Stimulated activated CD8-positive, alpha-beta memory T cell treated with anti-CD3 and anti-CD28 coated beads, Interleukin-4, amount 100 ng/mL, for 4 hours (primary cell): ENCODE measurements at places on chromosomes 12 and 14.

GRCh38 chr12:83763425-83763824 is 1076.7 kb downstream of the TMTC2 start:
- no peak for DNase-seq

DNA sequence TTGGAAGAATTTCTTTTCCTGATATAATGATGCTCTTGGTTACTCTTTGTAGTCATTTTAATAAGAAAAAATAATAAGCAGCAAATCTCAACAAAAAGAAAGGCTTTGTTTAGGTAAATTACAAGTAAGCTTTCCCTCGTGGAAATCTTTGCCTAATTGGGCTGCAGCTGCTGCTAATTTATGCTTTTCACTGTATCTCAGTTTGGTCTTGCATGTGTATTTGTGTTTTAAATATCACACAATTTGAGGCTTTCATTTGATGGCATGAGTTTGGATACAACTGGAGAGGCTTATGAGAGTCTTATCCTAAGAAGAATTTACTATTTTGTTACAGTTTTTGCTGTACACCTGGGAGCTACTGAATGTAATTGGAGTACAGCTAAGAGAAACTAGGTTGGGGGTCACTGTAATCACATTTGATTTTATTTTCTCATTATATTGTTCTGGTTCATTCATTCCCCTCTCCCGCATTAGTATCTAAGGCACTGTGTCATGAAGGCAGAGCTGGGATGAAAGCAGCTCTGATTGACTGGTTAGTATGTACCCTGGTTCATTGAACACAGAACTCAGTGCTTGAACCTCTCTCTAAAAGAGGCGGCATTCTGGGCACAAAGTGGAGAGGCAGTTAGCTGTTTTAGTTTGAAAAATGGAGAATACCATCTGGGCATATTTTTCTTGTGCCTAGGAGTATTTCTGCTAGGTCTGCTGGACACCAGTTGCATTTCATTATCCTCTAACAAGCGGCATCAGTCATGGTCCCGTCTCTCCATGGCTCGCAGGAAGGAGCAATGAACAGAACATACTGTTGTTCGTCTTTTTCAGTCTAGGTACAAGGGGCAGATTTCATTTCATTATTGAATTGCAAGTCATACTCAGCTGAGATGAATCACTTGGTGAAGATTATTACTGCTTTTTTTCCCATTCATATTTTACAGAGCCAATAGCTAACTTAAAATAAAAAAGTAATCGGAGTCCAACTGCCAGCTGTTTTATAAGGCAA is 118.0 kb upstream of the TMEM260 start:
- no peak for DNase-seq

DNA sequence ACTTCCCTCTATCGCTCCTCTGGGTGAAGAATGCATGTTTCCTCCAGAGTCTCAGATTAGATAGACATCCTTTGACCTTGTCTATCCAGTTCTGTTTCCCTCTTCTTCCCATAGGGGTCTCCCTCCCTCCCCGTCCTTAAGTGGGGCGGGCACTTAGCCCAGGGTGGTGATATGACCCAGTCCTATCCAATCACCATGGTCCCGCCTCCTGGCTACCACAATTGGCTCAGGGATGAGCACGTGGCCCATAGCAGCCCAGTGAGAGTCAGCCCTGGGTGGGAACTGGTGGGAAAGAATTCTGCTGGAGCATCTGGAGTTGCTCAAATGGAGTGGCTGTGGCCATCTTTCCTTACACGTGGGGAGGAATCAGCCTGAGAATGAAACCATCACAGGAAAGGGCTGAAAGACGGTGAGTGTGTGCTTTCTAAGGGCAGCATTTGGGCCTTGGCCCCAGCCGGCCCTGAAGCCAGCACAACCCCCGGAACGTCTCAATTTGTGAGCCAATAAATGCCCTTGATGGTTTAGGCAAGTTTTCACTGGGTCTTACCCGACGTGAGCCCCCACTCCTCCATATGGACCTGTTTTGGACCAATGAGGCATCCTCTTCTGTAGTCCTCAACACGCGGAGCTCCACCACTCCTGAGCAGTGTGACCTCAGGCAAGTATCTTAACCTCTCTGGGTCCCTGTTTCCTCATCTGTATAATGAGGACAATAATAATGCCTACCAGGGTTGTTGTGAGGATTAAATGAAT is 14.4 kb upstream of the MLXIP start:
- DNase-seq: no peak

DNA sequence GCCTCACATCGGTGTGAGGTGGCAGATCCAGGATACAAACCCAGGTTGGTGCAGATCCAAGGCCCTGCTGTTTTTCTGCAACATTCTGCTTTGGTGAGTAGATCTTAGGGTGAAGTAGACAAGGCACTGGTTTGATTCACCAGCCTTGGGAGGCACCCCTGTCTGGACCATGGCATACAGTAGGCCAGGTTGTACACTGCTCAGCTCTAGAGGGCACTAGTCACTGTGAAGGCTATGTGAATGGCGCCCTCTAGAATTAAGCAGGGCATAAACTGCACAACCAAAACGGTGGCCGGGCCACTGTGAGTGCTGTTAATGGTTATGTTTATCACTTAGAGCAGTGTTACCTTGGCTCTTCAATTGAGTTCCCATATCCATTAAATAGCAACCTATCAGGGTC is 280.6 kb upstream of the PWP1 start:
- DNase-seq: no peak

- no peak for DNase-seq
These were observed 49.0 kb downstream of the CACNA1C start for GRCh38 chr12:2101771-2102170.

- no peak for DNase-seq
These were observed 47.2 kb downstream of the ALDH1L2 start for GRCh38 chr12:105036937-105037649.

GRCh38 chr14:30267141-30267540 is 291.8 kb upstream of the G2E3 start:
- no peak for DNase-seq

DNA sequence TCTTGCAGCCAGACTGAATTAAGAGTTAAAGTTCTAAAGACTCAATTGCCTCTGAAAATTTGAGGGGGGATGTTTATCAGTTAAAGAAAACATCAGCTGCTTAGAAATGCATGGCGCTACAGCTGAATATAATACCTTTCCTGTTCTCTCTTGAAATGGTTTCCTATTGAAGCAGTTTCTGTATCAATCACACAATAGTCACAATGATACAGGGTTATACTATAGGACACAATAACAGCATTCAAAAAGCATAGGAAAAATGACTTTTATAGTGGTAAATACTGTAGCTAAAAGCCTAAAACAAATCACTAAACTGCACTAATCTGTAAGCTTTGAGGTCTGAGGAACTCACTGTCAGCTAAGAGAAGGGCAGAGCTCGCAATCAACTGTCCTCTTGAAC is 15.2 kb downstream of the MDGA2 start:
- no peak for DNase-seq

- DNase-seq: no peak
These were observed 130.3 kb upstream of the NUDT4 start for GRCh38 chr12:93247313-93247991.

DNA sequence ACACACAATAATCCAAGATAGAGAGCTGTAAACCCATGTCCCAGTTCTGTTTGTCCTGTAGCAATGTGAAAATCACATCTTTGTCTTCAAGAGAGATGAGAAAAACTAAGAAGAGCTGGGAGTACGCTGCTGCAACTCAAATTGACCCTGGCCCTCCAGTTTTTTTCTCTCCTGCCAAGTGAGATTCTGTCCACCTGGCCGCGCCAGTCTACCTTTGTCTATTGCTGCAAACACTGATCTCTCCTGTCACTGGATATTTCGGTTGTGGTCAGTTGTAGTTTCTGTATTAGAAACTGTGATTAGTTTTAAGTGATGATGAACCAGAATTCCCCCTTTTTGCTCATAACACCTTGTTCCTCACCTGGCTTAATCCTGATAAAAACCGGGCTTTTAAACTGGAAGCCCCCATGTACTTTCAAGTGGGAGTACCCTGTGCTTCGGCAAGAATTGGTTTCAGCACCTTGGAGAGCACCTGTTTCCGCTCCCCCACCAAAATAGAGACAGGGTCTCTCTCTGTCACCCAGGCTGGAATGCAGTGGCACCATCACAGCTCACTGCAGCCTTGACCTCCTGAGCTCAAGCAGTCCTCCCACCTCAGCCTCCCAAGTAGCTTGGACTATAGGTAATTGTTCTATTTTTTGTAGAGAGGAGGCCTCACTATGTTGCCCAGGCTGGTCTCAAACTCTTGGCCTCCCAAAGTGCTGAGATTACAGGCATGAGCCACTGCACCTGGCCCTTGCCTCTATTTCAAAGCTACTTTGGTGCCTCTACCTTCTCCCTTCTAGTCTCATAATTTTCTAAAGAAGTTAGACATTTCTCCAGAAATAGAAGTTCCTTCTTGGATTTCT is 156.8 kb downstream of the PHETA1 start:
- DNase-seq: no peak

DNA sequence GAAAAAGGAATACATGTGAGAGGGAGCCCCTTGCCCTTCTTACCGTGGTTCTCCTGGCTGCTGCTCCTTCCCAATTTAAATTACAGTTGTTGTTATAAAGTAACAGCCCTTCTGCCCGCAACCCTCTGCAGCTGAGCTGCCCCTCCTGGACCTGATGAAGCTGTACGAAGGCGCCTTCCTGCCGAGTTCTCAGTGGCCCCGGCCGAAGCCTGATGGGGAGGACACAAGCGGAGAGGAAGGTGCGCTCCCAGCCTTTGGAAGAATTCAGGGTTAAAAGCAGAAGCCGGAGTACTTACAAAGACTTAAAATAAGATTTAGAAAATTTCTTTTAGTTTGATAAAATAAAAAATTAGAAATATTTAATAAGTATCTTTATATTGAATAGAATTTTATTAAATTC is 55.2 kb downstream of the EP400 start:
- DNase-seq: no peak

DNA sequence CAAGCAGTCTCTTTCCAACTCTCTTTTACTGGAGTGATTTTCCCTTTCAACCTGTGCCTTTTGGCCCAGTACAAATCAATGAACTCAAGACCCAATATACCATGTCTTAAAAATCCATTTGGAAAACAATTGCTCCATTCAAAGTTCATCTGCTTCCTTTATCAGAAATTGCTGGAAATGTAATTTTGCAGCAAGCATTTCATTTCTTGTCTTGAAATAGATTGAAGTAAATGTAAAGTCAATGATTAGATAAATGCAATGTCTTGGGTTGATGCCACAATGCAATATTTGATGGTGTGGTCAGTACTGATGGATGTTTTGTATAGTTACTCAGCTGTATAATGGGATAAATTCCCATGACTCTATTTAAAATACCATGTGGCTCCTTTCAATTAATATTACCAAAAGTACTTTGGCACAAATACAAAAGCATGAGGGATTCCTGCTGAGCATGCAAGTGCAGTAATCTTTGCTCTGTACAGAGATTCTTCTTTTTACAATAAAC is 707.7 kb upstream of the NOVA1 start:
- no peak for DNase-seq

DNA sequence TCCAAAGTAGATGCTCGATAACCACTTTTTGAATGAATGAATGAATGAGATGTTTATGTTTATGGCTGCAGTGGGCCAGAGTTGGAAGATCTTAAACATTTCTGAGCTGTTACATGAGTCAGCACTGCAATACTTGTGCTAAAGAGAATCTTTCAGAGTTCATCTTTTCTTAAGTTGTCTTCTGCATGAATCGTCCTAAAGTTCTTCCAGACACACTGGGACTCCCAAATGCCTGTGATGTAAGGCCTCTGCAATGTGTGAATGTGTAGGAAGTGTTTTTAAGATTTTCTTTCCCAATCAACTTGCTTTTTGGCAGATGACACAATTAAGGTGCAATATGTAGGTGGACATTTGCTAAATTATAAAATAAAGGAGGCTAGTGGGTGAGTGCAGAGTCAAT is 50.3 kb upstream of the TRIM9 start:
- no peak for DNase-seq

- DNase-seq: no peak
These were observed 8.3 kb upstream of the INSM2 start for GRCh38 chr14:35525695-35526094.
